SK-N-DZ (cell line): ENCODE measurements at places on chromosomes 12 and 14.
A peak's percentile ranks its signal among the peaks of the same experiment; 100 is the strongest.

DNA sequence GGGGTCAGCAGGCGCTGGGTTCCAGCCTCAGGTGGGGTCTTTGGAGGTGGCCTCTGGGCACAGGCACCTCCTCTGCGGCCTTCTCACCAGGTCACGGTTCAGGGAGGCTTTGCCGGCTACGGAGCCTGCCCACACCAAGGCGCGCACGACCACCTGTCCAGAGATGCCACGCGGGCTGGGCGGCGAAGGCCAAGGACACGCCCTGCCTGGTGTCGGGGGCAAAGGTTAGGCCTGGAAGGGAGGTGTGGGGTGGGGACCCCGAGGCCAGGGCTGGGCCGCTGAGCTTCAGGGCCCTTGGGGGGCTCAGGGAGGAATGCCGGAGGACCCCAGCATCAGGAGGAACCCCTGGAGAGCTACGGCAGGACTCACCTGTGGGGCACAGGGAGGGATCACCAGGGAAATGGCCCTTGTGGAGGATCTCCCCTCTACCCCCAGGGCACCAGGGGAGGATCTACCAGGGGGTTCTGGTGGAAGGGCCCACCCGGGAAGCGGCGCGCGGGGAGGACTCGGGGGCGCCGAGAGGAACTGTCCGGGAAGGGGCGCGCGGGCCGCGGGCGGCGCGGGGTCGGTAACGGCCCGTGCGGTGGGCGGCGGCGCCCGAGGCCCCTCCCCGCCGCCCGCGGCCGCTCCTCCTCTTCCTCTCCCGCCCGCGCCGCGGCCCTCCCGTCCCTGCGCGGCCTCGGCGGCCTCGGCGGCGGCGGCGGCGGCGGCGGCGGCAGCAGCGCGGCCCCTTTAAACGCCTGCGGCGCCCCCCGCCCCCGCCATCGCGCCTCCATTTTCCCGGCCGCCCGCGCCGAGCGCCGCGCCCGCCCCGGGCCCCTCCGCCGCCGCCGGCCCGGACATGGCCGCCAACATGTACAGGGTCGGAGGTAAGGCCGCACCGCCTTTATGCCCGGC, at the start of gene MTA1:
Gene MTA1 (plus strand): TSS at position 633 of the 897 bp plus-strand sequence. CDS start 209 bp downstream, at position 842.
- no peak for DNase-seq

DNA sequence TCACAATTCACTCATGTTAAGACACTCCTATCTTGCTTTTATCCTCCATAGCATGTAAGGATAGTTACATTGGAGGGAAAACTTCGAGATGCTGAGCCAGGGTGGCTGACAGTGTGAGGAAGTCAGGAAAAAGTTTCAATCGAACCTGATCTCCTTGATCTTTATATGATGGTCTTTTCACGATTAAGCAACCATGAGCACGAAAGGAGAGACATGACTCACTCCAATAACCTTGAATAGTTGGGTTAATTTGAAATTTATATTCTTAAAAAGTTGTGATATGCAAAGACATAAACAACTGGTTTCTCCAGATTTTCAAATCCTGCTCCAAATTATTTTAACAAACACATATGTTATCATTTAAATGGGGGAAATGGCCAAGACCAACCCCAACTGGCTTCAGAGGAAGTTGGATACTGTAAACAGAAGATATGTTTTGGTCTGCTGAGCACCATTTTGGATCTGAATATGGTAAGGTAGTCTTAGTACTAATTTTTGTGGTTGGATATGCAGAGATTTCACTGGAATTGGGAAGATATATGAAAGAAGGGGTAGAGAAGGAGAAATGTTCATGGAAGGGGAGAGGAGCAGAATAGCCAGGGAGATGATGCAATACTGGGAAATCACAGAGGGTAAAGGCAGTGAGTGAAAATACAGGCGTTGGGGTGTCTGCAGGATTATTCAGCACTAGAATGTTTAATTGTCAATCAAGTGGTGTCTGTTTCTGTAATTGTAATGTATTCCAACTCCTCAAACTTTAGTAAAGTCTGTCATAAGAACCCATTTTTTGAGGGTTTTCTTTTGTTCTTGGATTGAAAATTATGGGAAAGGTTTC, 185.2 kb upstream of the SLC38A2 start:
- DNase-seq: no peak

DNA sequence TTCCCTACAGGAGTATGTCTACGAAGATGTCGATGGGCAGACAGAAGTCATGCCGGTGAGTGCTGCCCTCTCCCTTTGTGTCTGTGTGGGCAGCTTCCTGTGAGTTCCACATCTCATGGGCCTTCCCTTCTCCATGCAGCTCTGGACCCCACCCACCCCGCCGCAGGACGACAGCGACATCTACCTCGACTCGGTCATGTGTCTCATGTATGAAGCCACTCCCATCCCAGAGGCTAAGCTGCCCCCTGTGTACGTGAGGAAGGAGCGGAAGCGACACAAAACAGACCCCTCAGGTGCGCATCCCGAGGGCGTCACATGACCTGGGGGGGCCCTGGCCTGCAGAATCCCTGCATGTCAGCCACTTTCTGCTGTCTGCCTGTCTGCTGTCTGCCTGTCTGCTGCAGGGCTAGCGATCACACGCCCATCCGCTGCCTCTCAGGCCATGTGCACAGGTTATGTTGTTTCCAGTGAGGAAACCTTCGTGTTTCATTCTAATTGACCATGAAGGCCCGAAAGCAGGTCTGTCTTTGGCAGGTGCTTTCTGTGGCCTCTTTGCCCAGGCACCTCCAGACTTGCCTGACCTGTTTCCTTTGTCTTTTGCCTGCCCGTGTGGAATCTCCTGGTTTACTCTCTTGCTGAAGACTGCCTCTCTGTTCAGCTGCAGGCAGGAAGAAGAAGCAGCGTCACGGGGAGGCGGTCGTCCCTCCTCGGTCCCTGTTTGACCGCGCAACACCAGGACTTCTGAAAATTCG, 95.1 kb downstream of the EP400 start:
- DNase-seq: no peak

DNA sequence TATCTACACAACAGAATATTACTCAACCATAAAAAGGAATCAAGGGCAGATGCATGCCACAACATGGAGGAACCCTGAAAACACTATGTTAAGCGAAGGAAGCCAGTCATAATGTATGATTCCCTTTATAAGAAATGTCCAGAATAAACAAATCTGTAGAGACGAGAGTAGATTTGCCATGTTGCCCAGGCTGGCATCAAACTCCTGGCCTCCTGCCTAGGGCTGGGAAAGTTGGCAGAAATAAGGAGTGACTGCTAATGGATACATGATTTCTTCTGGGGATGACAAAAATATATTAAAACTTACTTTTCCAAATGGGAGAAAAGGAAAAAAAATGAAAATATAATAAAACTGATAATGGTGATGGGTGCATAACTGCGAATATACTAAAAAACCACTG, 10.9 kb downstream of the CLIP1 start:
- DNase-seq: no peak

GRCh38 chr14:50402965-50403364, 6.3 kb upstream of the CDKL1 start:
- no peak for DNase-seq

- DNase-seq: peak; percentile 81
Measured at GRCh38 chr12:94099632-94100031, 48.7 kb upstream of the PLXNC1 start.

DNA sequence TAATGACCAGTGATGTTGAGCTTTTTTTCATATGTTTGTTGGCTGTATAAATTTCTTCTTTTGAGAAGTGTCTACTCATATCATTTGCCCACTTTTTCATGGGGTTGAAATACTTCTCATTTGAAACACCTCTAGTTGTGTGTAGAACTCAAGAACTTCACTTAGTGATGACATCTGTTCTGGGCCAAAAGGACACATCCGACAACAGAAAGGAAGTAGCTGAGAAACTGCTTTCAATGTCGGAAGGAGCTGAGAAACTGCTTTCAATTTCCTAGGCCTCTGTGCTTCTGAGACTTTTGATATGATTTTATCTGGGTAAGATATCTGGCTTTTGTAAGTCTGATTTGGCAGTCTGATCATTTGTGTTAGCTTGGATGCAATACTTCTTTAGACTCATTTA, 635.3 kb downstream of the TMTC2 start:
- no peak for DNase-seq

DNA sequence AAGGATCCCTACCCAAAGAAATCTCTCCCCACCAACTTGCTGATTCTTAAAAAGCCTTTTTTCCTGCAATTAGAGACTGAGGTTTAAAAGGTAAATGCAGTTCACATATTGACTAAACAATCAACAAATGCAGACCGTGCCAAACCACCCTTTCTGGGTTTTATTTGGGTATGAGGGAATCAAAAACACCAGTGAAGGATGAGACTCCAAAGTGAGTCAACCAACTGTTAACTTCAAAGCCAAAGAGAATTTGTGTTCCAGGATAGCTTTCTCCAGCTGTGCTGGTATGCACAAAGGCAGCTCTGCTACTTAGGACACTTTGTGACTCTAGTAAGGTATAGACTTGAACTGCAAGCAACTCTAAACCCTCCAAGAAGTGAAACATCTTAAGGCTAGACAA, 39.4 kb downstream of the RPS29 start:
- DNase-seq: no peak

DNA sequence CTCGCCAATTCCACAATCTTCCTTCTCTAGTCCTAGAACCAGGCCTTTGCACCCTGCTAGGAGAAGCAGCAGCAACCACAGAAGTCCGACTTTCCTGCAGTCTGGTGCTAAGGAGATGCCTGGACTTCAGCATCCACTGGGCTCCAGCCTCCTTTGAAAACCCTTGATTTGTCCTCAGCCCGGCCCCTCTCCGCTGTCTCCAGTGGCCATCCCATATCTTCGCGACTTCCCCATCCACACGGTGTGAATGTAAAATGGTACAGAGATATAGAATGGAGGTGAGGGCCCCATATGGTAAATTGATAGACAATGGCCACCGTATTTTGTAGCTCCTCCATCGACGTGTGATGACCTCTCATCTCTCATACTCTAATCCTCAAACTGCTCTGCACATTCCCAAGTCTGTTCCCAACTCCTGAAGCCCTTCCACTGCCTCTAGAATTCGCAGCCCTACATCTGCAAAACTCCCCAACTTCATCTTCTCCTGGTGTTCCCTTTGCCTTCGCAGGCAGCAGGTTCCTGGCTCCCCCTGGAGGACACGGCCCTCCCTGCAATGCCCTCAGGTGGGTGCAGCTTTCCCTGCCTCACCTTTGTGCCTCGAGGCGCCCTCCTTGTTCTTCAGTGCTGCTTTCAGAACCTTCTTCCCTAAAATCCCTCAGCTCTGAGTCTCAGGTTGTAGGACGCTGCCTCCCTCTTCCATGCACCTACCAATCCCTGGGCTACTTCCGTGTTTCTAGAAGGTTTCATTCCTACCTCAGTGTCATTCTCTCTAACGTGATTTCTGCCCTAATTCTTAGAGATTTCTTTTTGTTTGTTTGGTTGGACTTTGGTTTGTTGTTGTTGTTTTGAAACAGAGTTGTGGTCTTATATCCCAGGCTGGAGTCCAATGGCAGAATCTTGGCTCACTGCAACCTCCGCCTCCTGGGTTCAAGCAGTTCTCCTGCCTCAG, 36.7 kb downstream of the TMBIM6 start:
- peak; percentile 56 for DNase-seq

DNA sequence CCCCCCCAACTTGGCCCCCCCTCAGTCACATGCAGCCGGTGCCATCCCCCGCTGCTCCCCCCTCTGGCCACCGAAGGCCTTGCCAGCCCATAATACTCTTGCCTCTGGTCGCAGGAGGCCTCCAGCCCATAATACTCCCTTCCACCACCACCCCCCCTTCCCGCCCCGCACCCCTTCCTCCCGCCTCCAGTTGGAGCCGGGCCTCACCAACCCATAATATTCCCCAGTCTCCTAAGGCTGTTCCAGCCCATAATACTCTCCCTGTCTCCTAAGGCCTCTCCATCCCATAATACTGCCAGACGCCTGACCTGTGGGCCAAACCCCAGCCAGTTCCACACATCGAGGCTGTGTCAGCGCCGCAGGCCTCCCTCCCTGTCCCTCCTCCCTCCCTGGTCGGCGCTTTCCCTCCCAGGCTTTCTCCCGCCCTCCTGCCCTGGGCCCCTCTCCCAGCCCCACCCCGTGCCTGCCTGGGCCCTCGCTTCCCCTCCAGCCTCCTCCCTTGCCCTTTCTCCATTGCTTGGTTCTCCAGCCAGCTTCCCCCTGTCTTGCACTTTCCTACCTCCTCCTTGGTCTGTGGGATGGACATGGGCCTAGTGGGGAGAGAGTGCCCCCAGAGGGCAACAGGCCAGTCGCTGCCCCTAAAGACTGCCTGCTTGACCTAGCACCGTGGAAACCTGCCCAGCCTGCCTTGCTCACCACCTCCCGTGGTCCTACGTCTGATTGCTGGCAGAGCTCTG, 6.8 kb upstream of the CHD4 start:
- DNase-seq: peak; percentile 100

DNA sequence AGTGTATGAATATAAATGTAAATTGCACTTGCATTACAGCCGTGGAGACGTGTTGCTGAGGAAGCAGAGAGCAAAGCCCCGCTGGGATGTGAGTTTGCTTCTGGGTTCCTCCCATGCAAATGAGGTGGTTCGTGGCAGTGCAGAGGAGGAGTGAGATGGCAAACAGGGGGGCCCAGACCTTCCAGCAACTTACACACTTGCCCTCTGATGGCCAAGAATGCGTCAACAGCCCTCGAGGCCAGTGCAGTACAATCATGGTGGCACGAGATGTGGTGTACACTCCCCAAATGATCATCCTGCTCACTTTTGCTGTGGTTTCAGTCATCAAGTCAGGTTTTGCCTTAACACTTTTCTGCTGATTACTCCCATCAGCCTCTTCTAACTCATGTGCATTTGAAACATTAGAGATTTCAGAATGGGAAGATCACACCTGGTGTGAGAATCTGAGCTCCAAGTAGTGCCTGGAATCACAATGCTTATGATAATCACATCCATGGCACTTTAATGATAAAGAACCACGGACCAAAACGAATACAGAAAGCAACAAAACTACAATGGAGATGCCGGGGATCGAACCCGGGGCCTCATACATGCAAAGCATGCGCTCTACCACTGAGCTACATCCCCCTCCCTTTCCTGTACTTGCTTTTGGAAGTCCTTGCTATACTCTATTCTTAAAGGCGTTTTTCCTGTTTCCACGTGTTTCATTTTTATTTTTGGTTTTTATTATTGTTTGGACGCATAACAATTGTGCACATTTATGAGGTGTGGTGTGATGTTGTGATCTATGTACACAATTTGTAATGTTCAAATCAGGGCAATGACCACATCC, 7.0 kb upstream of the UBC start:
- DNase-seq: peak; percentile 85

- no peak for DNase-seq
Measured at GRCh38 chr12:58870595-58870994, 49.7 kb downstream of the LRIG3 start.

DNA sequence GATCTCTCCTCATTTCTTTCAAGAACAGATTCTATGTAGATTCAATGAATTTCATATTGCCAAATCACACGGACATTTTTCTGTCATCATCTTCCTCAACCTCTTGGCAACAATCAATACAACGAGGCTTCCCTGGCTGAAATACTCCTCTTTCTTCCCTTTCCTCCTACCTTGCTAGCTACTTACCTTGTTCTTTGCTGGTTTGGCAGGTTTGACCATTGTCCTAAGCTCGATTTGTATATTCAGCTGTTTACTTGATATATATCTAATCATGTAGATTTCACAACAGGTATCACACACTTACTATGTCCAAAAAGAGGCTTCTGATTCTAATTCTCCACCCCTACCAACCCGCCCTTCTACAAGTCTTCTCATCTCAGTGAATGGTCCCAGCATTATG, 23.6 kb downstream of the NDUFA12 start:
- DNase-seq: no peak

GRCh38 chr12:31682136-31682962, 22.9 kb downstream of the ETFBKMT start:
- DNase-seq: peak; percentile 73

- DNase-seq: no peak
Measured at GRCh38 chr14:95018821-95019220, 138.5 kb downstream of the DICER1 start.

GRCh38 chr14:20143911-20144310, 5.3 kb downstream of the OR4N5 start:
- no peak for DNase-seq

- no peak for DNase-seq
Measured at GRCh38 chr12:113770389-113770865, 195.7 kb downstream of the RBM19 start.
